Stimulated activated CD8-positive, alpha-beta memory T cell treated with anti-CD3 and anti-CD28 coated beads, Interleukin-15, amount 100 ng/mL, for 48 hours (primary cell): ENCODE measurements at places on chromosomes 11 and 22.
A peak's percentile ranks its signal among the peaks of the same experiment; 100 is the strongest.

DNA sequence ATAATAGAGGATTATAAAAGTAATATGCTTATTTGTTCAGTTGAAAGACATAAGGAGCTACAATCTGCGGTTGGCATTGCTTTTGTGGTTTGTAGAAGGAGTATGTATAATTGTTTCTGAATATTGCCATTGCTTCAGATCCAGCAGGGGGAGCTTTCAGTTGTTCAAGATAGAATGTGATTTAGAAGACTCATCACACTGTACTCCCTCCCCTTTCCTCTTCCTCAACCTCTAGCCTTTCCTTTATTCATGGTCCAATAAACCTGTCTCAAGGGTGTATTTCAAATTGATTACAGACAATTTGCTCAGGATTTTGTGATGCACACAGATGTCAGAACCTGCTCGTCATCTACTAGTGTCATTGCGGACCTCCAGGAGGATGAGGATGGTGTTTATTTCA is 9.8 kb downstream of the PRMT3 start:
- DNase-seq = no peak

DNA sequence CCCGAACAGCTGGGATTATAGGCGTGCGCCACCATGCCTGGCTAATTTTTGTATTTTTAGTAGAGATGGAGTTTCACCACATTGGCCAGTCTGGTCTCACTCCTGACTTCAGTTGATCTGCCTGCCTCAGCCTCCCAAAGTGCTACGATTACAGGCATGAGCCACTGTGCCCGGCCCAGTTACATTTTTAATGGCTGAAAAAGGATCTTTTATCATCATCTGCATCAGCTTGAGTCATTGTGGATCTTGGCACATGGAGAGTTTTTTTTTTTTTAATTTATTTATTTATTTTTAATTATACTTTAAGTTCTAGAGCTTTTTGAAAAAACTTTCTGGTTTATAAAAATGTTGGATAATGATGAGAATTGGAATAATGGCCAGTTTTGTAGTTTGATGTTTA is 8.6 kb downstream of the IGHMBP2 start:
- no peak for DNase-seq

DNA sequence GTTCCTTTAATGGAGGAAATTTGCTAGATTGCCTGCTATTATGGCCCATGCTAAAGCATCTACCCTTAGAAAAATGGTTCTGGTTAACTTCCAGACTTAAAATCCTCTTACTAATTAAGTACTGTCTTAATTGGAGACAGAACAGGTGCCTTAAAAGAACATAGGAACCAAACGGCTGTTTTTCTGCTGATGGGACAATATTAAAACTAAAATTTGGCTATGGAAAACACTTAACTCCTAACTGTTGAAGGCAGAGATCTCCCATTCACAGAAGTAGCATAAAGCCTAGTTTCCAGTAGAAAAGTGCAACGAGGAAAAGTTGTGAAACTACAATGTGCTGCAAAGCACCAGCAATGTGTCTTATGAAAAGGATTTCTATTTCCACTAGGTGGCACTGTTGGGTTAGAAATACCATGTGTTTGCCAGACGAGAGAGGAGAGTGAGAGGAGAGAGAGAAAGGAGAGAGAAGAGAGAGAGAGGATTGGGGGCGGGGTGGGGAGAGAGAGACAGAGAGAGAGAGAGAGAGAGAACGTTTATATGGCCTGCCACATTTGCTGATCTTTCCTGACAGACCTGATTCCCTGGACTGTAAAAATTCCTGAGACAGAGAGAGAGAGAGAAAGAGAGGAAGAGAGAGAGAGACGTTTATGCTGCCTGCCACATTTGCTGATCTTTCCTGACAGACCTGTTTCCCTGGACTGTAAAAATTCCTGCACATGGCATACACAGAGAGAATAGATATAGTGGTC is 51.5 kb downstream of the FAM181B start:
- DNase-seq = no peak

DNA sequence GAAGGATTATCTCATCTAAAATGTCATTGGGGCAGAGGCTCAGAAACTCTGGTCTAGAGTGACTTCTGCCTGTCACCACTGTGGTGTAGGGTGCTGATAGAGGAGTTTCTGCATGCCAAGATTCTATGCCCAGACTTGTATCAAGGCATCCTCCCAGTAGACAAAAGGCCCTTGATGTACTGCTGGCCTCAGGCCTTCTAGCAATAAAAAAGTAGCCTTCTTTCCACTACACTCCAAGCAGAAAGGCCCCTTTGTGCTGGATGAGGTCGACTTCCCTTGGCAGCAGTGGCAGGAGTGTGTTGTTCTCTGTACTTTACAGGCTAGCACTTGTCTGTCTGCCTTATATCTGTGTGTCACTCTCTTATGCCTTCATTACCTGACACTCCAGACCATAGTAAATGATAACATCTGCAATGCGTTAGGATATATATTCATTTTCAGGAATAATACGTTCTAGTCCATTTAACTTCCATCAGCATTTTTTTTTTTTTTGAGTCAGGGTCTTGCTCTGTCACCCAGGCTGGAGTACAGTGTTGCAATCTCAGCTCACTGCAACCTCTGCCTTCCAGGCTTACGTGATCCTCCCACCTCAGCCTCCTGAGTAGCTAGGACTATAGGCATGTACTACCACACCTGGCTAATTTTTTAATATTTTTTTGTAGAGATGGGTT is 49.5 kb upstream of the RRM1 start:
- DNase-seq = no peak

- no peak for DNase-seq
Observed at GRCh38 chr11:10204021-10204420, 90.0 kb downstream of the SBF2 start.

DNA sequence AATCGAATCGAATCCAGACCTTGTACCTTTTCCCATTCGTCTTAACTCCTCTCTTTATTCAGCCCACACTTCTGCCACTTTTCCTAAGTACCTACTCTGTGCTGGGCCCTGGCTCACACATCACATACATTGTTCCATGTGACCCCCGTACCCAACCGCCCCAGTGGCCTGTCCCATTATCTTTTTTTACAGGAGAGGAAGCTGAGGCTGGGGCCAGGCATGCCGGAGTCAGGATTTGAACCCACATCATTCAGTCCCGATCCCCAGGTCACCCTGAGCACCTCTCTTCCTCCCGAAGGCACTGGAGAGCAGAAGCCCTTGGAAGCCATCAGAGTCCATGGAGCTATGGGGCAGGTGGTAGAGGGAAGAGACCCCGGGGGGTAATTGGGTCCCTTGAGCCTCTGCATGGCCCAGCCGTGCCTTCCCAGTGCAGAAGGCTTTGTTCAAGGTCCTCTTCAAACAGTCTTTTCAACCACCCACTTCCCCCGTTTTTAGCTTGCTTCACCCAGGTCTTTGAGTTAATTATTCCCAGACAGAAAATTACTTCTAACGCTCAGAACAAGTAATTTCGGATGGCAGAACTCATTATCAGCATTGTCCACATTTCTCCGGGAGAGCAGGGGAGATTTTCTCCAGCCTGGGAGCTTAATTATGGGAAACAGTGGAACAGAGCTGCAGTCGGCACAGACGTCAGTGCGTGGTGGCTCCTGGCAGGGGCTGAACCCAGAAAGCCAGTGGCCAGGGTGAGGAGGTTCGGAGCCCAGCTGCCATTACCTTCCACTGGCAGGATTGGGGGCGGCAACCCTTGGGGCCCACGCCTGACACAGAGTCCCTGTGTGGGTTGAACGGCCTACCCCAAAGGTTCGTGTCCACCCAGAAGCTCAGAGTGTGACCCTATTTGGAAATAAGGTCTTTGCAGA is 82.4 kb upstream of the RTL6 start:
- DNase-seq = no peak

- DNase-seq = peak; percentile 32
Observed at GRCh38 chr11:44110231-44110679, 14.8 kb downstream of the EXT2 start.

DNA sequence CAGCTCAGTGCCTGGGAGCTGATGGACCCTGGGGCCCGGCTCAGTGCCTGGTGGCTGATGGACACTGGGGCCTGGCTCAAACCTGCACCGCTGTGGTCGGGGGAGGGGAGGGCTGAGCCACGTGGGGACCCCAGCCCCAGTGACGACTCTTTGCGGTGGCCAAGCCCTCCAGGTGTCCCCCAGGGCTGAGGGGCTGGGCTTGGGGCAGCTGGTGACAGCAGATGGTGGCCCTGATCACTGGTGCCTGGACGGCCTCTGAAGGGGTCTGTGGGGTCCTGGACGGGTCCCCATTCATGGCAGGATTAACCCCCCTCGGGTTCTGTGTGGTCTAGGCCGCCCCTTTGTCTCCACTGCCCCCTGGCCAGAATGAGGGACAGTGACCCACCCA is 3.4 kb upstream of the MUC5B start:
- DNase-seq = no peak

DNA sequence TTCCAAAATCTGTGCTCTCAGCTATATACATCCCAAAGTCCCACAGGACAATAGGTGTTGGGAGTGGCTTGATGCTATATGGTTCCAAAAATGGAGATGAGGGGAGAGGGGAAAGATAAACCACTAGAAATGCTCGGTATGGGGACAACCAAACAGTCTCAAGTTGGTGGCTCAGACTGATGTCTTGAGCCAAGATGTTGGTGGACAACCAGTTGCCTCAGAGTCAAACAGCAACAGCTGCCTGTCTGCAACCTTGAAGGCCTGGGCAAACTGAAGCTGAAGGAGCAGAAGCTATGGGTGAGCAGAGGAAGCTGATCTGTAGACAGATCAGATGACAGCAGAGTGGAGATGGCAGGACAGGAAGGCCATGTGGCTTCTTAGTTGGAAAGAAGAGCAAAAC is 4.0 kb downstream of the RRP8 start:
- DNase-seq = no peak

GRCh38 chr22:24937114-24937513 is 9.4 kb downstream of the LHFPL7 start:
- no peak for DNase-seq

GRCh38 chr22:32951076-32951806 is 106.9 kb downstream of the SYN3 start:
- no peak for DNase-seq
